Activated CD4-positive, alpha-beta T cell treated with anti-CD3 and anti-CD28 coated beads, Interleukin-2, amount 50 U/mL, for 48 hours (primary cell): ENCODE measurements at places on chromosomes 3 and 15.

DNA sequence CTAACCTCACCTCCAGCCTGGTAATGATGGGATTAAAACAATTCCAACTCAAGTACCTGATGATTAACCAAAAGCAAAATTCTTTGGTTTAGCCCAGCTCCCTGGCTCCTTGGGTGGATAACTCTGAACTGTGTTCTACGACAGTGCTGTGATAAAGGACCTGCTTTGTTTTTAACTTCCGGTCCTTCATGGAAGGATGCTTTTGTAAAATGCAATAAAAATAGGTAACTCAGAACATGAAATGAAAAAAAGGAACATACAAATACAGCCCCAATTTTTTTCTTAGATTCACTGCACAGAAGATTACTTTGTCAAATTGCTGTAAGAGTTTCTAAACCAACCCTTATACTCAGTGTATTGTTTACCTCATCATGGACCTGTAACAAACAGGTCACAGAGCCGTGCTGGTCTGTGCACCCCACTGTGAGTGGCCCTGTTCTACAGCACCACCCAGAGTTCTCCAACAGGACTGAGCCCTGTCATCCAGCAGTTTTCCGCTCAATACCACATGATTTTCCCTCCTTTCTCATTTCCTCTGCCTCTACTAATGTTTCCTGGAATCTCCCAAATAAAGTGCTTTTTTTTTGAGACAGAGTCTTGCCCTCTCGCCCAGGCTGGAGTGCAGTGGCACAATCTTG lies 4.9 kb upstream of the PCYT1A start:
- DNase-seq: no peak

GRCh38 chr15:92095693-92096092 lies 242.2 kb downstream of the SLCO3A1 start:
- DNase-seq: no peak

DNA sequence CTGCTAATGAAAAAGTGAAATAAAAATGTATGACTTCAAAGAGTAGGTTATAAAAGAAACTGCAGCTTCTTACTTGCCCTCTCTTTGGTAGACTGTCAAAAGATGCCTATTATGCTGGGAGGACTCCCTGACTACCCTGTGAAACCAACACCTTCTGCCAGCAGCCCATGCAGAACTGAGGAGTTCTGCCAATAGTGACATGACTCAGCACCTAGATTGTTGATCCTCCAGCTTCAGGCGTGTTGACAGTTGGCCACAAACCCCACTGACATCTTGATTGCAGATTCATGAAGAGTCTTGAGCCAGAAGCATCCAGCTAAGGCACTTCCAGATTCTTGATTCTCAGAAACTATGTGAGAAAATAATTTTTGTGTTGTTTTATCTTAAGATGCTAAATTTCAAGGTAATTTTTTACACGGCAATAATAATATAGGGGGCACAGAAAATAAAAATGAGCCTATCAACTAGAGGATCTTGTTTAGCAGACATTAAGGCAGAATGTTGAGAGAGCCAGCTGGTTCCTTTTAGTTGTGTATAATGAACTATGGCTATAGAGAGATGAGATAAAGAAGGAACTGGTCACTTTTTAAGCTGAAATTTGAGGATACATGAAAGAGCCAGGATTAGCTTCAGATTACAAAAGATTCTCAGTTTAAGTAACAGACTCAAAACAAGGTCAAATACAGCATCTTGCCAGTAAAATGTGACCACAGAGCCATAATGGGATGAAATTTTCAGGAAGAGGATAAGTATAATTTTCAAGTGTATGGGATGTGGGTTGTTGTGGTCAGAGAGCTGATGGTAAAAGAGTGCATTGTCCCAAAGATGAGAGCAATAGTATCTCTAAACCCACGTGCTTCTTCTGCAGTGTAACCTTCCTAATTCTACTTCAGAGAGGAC lies 588.7 kb upstream of the CBLB start:
- DNase-seq: peak; percentile 40

- no peak for DNase-seq
Observed at GRCh38 chr15:34753236-34753894, 1.4 kb downstream of the GJD2 start.

DNA sequence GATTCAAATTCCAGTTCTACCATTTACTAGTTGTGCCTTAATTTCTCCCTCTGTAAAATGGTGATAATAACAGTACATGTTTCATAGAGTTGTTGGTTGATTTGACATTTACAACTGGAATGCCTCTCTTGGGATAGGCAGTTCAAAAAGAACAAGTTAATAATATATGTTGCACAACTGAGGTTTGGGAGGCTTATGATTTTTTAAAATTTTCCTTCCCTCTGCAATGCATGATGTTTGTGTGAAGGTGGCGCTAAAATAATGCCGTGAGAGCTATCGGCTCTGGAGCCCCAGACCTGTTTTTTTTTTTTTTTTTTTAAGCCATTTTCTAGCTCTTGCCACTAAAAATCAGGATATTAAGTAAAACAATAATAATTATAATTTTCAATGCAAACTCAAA lies 18.6 kb downstream of the DNAJB11 start:
- DNase-seq: no peak

DNA sequence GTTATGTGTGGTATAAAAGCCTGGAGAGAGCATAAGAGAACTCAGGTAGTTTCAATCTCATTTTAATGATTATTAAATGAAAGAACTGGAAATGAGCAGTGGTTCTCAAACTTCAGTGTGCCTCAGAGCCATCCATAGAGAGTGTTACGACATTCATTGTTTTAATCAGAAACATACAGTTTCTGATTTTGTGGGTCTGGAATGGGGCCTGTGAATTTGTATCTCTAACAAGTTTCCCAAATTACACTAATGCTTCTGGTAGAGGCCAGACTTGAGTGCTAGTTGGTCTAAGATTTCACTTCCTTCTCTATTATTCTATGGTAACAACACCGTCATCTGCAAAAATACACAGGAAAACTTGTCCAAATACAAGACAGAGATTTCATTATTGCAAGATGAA lies 292.0 kb upstream of the NECTIN3 start:
- DNase-seq: no peak

GRCh38 chr3:162354356-162354755 lies 857.7 kb downstream of the OTOL1 start:
- no peak for DNase-seq
